CD4-positive, alpha-beta memory T cell (primary cell): ENCODE measurements at places on chromosomes 4 and X.

DNA sequence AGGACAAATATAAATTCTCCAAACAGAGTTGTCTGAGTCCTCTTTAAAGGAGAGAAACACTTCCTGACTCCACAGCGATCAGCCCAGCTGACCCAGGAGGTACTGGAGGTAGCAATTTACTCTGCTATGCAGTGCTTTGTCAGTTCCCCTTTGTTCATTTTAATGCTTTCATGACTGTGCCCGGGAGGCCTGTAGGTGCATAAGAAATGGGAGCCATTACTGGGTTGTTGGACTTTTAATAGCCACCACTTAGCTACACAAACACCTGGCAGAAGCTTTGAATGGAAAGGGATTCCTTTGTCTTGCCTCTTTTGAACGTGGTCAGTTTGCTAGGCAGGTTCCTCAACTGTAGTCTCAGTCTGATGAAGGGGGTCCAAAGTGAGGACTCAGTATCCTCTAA is 59.0 kb upstream of the AFF2 start:
- no peak for DNase-seq

DNA sequence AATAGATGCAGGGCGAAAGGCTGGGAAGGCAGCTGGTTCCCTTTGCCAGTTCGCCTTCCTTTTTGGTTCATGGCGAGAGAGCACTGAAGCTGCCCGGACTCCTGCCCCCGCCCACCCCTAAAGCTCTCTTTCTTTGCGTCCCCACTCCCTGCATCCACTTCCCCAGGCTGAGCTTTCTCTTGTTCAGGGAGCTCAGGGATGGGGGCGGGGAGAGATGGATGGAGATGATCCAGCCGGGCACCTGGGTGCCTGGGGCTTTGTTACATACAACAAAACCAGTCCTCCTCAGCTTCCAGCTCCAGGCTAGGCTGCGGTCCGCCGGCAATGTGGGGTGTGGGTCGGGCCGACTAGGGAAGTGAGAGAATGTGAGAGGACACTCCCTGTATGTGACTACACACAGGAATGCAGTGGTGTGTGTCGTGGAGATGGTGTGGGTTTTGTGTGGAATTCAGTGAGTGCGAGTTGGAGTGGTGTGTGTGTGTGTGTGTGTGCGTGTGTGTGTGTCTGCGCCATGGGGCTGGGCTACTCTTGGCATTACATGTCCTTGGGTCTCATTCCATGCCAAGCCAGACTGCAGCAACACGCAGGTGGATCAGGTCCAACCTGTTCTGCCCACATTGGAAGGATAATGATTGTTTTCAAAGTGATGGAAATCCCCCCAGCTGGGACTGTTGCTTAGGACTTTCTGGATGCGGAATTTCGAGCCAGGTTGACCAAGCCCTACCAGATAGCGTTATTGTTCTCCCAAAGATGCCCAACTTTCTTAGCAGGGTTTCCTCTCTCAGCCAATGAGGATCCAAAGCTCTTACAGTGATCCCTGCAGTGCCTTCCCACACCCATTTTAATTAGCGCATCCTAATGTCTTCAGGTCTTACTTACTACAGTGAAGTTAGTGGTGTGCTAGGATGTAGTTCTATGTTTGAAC is 149.4 kb upstream of the CHRDL1 start:
- no peak for DNase-seq

GRCh38 chr4:54281054-54281766 is 52.1 kb downstream of the PDGFRA start:
- DNase-seq, result no peak

- peak; percentile 44 for DNase-seq
Measured at GRCh38 chr4:40840985-40841571, 91.3 kb downstream of the NSUN7 start.

DNA sequence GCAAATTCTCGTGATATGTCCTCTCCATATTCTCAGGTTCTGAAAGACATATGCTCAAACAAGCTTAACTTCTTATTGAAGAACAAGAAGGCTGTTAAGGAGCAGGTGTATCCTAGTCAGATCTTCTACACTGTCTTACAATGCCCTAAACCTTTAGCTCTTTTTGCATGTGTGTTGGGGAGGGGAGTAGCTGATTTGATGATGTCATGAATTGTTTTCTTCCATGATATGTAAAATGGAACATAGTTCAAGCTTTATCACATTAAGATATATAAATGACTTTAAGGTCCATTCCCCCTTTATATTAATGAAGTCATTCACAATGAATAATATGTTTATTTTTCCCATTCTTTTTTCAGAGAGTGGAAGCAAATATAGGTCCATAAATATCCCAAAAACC is 332.5 kb upstream of the FAM241A start:
- DNase-seq, result no peak

DNA sequence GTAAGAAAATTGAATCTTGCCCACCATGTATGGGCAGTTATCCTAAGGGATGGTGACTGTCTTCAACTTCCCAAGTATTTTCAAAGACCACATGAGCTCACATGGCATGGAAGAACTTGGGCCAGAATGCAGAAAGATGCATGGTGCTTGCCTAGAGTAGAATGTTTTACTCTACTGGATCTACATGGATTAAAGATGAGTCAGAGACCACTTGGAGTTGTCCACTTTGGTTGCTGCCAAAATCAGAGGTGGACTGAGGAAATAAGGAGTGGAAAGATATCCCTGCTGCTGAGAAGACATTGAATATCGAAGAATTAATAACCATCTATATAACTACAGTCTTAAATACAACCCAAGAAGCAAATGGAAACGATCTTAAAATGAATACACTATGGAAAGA is 498.1 kb downstream of the NLGN4X start:
- DNase-seq, result no peak

GRCh38 chr4:92253550-92253949 is 50.2 kb upstream of the GRID2 start:
- no peak for DNase-seq

DNA sequence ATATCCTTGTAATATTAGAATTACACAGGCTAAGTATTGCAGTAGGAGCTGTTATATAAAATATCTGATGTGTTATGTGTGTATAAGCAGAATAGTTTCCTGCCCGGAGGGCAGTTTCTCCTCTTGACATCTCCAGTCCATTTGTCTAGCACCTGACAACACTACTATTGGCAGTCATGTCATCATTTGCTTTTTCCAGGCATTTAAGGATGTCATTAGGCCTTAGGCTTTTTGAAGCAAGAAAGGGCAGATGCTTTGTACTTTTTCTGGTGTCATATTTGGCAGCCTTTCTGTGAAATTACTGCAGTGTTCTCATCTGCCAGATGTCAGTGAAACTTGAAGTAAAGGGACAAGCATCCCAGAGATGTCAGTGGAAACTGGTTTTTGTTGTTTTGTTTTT is 2017.6 kb upstream of the IGFBP7 start:
- no peak for DNase-seq

DNA sequence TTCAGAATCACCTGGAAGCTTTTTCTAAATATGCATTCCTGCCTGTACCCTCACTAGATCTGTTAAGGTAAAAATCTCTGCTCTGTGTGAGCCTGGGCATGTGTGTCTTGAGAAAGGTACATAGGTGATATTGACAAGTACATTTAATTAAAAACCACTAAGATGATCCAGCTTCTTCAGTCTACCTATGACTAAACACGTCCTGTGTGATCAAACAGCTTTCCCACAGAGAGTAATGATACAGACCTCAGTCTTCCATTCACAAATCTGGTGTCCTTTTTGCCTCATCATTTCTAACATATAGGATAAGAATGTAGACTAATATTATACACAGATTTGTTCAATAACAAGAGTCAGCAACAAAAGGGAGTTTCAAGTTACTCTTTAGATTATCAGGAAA is 42.6 kb downstream of the GALNT7 start:
- DNase-seq, result no peak

DNA sequence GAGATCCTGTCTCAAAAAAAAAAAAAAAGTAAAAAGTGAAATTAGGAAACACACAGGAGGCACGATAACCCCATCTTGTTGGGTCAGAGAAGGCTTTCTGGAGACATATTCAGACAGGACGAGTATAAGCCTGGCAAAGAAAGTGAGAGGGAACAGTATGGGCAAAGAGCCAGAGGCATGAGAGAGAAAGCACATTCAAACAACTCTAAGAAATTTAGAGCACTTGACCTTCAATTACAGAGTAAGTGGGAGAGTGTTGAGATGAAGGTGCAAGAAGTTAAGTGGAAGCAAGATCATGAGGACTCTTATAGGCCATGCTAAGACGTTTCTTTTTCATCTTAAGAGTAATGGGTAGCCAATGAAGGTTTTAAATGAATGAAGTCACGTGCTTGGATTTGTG is 70.4 kb downstream of the ELOVL6 start:
- no peak for DNase-seq

GRCh38 chr4:125517831-125518230 is 203.1 kb downstream of the FAT4 start:
- no peak for DNase-seq

- no peak for DNase-seq
Measured at GRCh38 chr4:145843148-145843547, 95.5 kb downstream of the ZNF827 start.

DNA sequence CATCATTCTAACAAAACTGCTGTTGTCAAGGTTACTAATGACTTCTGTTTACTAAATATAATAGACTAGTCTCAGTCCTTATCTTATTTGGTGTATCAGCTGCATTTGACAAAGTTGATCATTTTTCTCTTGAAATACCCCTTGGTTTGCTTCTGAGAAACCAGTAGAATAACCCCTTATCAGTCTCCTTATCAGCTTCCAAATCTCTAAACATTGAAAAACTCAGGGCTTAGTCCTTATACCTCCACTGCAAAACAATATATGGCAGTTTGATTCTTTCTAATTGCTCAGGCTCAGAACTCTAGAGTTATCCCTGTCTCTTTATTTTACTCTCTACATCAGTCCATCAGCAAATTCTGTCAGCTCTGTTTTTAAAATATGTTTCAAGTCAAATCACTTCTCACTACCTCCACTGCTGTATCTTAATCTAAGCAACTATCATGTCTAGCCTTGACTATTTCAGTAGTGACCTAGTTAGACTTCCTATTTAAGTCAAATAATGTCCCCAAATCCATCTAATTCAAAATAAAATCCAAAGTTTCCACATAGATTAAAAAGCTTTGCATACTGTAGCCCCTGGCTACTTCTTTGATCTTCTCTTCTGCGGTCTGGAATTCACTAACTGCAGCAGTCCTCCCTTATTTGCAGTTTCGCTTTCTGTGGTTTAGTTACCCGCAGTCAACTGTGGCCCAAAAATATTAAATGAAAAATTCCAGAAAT is 87.1 kb upstream of the NPNT start:
- no peak for DNase-seq

GRCh38 chr4:53019485-53020382 is 157.6 kb downstream of the RASL11B start:
- no peak for DNase-seq

GRCh38 chr4:32988165-32988811 is 2268.1 kb downstream of the PCDH7 start:
- DNase-seq, result no peak

DNA sequence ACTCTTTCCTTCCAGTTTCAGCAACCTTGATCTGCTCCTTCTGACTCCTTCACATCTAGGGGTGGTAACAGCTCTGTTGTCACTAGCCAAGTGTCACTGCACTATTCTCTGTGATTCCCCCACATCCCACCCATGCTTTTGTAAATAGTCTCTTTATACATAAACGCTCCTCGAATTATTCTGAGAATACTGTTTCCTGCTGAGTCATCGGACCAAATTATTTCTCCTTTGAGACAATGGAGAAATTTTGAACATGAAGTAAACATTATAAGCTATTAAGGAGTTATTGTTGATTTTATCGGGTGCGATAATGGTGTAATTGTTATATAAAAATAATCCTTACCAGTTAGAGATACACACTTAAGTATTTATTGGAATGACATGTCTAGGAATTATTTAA is 245.1 kb upstream of the RPS6KA3 start:
- DNase-seq, result no peak

DNA sequence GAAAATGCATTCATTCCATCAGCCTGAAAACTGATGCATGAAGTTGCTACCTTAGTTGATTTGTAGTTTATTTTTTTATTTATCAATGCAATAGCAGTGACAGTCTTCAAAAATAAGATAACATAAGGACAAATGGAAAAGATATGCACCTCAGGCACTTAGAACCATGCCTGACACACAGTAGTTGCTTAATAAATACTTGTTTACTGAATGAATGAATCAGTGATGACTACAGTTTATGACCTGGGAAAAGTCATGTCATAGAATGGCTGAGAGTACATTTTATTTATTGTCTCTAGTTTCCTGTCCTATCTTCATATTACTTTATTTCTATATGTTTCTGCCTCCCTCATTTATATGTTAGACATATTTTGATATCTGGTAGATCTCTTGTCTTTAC is 171.8 kb downstream of the TLL1 start:
- DNase-seq, result no peak

DNA sequence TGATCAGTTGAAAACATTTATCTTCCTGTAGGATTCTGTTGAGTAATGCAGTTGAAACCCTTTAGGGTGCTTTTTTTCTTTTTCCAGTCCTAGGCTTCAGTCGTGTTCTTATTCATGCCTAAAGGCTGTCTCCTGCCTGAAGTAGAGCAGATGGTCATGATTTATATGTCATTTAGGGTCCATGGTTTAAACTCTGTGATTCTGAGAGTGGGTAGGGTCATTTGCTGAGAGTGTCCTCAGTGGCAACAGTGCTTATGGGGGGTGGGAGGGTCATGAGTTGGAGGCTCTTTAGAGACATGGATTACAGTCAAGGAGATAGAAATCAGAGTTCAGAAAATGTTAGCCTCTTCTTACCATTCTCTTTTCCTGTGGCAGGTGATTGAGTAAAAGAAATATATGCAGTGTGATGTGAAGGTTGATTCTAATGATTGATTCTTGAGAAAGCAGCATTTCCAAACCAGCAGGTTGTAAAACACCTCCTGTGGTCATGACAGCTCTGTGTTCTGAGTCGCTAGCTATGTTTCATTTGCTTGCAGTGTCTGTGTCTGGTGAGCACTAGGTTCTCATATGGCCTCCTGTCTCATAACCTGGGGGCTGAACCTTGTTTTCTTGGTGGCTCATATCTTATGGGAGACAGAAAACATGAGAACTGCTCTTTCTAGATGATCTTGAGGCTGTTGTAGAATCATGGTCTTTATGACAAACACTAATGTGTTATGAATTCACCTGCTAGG is 60.4 kb downstream of the JADE1 start:
- DNase-seq, result no peak
